ENCODE measurements at places on chromosomes 1 and 21. TPM values are rescaled to one million over a fixed set of nuclear protein-coding genes. Genes with fewer than 3 reads are reported as not detected.

TP73 gene
- 2.4 TPM for total RNA-seq

TMEM234 gene
- total RNA-seq: 43.2 TPM

FAM43B gene
- total RNA-seq: 0.10 TPM

DNA sequence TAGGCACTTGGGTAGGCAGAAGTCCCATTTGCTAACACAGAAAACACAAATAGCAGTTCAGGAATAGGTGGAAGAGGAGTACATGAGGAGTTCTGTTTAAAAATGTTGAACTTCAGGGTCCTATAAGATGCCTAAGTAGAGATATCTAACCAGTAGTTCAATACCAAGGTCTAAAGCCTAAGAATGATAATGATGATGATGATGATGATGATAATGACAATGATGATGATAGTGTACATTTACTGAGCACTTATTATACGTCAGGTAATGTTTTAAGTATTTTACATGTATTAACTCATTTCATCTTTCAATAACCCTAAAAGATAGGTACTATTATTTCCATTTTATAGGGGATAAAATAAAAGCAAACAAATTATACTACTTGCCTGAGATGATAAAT is 50.1 kb downstream of the GDAP2 start:
- peaks cover 37% of the 10 kb centered on the region for H3K36me3 ChIP-seq
- DNase-seq: no peak
- H3K27ac ChIP-seq: no peak overlapping the region
- no peaks in the 10 kb centered on the region for H3K4me1 ChIP-seq
- no peak overlapping the region for H3K4me3 ChIP-seq

DNA sequence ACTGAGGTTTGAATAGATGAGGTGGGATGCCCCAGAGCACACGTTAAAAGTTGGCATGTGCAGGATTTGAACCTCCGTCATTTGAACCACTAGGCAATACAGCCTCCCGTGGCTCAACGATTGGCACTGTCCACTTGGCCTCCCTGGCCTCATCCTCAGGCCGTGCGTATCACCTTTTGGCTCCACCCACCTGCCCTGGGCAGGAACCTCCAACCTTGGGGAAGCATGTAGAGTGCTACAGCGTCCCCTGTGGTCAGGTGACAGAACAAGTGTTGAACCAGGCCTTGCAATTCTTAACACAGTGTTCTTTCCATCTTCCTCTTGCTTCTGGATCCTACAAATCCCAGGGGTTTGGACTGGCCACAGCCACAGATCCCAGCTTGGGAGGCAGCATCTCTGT is 112.6 kb downstream of the PAX7 start:
- H3K27ac ChIP-seq: no peak overlapping the region
- peaks cover 45% of the 10 kb centered on the region for H3K27me3 ChIP-seq
- H3K4me1 ChIP-seq: no peaks in the 10 kb centered on the region
- no peak overlapping the region for H3K4me3 ChIP-seq

GRCh38 chr1:171220081-171220420 is 28.2 kb upstream of the FMO1 start:
- no peak for DNase-seq
- H3K36me3 ChIP-seq: peaks cover 1% of the 10 kb centered on the region
- peaks cover 31% of the 10 kb centered on the region for H3K4me1 ChIP-seq
- peak overlapping the region; percentile 95 for H3K27ac ChIP-seq
- no peak overlapping the region for H3K4me3 ChIP-seq

DNA sequence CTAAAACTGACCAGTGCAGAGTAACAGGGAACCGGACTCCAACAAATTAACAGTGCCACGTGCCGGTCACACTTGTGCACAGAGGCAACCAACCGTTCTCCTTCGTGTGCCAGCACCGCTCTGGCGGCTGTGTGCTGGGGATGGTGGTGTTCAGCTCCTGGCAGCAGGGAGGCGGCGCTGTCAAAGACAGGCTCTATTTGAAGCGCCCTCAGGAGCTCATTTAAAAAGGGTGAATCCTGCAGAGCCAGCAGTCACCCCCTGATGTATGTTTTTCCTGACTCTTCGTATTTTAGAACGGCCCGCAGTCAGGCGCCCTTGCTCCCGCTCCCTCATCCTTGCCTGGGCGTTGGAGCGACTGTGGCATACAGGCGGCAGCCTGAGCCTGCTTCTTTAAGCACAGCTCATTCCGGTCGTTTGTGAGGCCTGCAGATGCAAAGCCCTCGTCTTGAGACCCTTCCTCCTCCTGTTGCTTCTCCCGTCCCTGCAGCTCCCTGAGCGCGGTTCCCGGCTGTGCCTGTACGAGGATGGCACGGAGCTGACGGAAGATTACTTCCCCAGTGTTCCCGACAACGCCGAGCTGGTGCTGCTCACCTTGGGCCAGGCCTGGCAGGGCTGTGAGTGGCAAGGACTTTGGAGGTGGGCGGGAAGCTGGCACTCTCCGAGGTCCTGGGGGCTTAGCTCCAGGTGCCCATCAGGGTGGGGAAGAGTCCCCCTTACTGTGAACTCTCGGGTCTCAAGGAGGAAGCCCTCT is 1.1 kb downstream of the DFFB start:
- H3K27ac ChIP-seq: peak overlapping the region; percentile 12
- peak overlapping the region; percentile 98 for H3K4me3 ChIP-seq
- peaks cover under 1% of the 10 kb centered on the region for H3K36me3 ChIP-seq
- DNase-seq: no peak

Measured in progenitor cell of endocrine pancreas (in vitro differentiated cells).